ENCODE measurements at places on chromosomes 7 and 10.

- peak; percentile 62 for DNase-seq
Measured at GRCh38 chr7:141074162-141074991, 513 bp downstream of the TMEM178B start.

- no peak for DNase-seq
Measured at GRCh38 chr7:36316319-36316718, 73.3 kb upstream of the ANLN start.

- DNase-seq, result no peak
Measured at GRCh38 chr10:48429309-48429708, 122.8 kb downstream of the MAPK8 start.

DNA sequence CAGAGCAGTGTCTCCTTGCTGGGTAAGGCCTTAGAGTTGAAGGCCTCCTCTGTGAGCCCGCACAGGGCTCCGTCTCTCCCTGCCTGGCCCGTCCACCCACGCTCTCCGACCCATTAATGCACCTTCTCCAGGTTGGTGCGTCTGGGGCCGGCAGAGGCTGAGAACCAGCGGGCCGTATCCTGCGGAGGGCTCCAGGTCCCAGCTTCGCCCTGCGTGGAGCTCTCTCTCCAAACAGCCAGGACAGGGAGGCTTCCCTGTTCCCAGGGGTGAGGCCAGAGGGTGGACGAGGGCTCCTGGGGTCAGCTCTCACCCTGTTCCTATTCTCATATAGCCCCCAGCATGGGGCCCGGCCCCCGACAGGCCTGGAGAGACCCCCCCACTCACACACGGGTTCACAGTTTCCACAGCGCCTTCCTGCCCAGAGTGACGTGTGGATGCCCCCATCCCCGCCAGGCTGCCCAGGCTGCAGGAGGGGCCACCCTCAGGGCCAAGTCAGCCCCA lies 34.6 kb downstream of the GET4 start:
- DNase-seq, result no peak

GRCh38 chr7:155580367-155580766 lies 34.0 kb upstream of the CNPY1 start:
- no peak for DNase-seq

GRCh38 chr10:96176985-96177384 lies 46.9 kb downstream of the ZNF518A start:
- no peak for DNase-seq

DNA sequence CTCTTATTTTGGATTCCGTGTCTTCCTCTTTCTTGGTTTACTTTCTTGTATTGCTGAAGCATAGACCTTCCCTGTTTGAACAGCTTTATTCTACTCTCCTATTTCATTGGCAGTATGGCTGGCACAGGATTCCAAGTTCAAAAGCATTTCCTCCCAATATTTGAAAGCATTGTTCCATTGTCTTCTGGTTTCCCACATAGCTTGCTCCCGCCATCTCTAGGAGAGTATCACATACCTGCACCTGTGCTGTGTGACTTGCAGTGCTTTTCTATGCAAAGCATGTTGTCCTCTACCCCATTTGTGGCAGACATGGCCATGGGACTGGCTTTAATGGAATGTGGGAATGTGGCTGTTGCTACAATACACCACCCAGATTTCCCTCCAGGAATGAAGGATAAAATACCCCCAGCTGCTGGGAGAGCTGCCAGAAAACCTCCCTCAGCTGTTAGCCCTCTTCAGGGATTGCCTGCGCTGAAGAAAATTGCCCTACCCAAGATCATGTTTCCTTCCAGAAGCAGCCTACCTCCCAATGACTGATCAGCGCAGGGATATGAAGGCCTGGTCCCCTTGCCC lies 6.9 kb upstream of the MYOF start:
- DNase-seq, result peak; percentile 80

DNA sequence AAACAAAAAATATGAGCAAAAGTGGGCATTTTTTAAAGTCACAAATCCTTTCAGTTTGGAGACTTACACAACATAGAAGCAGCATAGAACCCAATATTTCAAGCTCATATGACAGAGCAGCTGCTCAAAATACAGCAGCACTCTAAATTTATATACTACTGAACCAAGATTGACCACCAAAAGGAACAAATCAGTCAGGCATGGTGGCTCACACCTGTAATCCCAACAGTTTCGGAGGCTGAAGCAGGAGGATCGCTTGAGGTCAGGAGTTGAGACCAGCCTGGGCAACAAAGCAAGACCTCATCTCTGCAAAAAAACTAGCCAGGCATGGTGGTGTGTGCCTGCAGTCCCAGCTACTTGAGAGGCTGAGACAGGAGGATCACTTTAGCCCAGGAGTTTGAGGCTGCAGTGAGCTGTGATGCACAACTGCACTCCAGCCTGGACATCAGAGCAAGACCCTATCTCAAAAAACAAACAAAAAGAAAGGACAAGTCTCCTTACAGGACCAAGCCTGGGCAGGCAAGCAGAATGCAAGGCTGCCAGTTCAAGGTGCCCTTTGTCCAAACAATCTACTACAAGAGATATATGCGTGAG lies 40.0 kb downstream of the PARD3 start:
- DNase-seq, result no peak

DNA sequence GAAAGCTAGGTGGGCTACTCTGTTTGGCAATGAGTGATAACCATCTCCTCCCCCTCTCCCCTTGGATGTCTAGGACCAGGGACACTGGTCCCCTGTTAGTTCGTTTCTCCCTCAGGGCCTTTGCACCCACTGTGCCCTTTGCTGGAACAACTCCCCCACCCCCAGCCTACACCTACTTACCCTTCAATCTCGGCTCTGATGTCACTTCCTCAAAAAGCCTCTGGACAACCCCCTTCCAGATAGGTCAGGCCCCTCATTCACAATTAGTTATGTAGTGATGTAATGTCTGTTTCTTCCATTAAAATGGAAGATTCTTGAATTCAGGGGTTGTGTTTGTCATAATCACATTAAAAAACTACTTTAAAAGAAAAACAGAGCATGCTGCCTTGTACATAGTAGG lies 152.9 kb downstream of the SNX10 start:
- no peak for DNase-seq

DNA sequence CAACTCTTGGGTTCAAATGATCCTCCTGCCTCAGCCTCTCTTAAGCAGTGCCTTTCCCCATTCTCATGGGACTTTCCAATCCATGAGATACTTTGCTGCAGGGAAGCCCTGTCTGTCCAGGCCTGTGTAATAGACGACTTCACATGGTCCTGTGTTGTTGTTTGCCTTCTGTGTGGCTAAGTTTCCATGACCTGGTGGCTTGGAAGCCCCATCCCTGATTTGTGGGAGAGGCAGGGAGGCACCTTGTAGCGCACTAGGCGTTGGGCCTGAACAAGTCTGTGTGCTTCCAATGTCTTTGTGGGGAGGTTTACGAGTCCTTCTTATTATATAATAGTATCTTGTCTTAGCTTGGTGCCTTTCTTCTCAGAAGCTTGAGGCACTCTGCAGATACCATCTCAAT lies 49.1 kb downstream of the TCF7L2 start:
- no peak for DNase-seq

GRCh38 chr10:100858261-100858660 lies 54.5 kb upstream of the SLF2 start:
- DNase-seq, result no peak

DNA sequence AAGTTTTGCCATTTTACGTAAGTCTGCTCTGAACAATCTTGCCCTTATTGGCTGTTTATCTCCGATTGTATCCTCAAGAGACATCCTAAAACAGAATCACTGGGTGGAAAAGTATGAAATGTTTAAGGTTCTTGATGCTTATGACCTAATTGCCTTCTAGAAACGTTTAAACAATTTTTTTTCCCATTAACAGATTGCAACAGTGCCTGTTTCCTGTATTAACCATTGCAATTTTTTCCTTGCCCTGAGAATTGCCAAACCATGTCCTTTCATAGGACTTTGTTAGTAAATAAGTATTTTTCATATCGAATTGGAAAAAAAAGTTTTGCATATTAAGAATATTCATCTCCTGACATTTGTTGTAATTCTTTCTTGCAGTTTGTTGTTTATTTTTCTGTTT lies 639.8 kb downstream of the INHBA start:
- DNase-seq, result no peak

DNA sequence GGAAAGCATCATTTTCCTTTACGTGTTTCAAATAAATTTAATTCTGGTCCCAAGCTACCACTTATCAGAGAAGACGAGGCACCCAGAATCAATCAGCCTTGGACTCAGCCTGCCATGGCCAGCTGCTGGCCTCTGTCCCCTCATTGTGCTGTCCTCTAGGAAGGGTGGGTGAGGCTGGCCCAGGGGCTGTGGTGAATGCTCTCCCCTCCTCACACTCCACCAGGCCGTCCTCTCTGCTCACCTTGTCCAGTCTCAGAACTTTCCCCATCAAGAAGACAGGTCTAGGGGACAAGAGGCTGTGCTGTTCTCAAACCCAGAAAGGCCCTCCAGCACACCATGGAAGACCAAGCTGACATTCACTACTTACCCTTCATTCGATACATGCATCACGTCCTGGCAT lies 36.4 kb downstream of the CXCL12 start:
- DNase-seq, result no peak

GRCh38 chr7:93249491-93250148 lies 17.5 kb downstream of the VPS50 start:
- peak; percentile 69 for DNase-seq

DNA sequence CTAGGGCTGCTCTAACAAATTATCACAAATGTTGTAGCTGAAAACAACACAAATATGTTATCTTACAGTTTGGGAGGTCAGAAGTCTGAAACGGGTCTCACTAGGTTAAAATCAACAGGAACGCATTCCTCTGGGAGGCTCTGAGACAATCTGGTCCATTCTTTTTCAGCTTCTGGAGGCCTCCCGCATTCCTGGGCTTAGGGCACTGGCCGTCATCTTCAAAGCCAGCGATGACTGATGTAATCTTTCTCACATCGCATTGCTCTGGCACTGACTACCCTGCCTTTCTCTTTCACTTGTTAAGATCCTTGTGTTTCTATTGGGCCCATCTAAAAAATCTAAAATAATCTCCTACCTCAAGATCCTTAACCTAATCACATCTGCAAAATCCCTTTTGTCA lies 1071.5 kb upstream of the C7orf33 start:
- peak; percentile 19 for DNase-seq

GRCh38 chr10:123009105-123009820 lies 457 bp downstream of the ACADSB start:
- DNase-seq, result peak; percentile 28

DNA sequence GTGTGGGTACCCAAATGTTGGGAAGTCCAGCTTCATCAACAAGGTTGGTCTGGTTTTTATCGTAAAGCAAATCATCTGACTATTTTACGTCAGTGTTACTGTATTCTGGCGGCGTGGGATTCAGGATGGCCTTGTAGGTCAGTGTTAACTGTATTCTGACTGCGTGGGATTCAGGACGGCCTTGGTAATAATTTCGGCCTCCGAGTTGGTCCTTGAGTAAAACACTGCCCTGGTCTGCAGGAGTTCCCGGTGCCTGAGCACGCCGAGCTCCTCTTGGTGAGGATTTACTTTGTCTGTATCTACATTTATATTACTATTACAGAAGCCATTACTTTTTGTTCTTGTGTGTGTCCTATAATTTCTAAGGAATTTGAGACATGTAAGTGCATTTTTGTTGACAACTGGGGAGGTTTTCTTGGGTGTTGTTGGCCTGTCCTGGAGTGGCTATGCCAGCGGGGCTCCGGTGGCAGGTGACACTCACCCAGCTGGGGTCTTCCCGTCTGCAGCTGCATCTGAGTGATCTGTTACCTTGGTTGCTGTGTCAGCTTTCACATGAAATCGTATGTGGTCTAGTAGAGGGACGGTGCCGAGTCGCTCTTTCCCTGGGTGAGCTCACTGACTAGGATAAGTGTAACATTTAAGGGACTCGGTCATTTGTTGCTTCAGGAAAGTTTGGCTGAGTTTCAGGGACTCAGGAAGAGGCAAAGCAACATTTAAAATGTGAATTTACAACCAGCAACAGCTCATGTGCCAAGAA lies 9.2 kb downstream of the GTPBP4 start:
- no peak for DNase-seq

- peak; percentile 36 for DNase-seq
Measured at GRCh38 chr7:138934861-138935260, 46.3 kb downstream of the KIAA1549 start.

DNA sequence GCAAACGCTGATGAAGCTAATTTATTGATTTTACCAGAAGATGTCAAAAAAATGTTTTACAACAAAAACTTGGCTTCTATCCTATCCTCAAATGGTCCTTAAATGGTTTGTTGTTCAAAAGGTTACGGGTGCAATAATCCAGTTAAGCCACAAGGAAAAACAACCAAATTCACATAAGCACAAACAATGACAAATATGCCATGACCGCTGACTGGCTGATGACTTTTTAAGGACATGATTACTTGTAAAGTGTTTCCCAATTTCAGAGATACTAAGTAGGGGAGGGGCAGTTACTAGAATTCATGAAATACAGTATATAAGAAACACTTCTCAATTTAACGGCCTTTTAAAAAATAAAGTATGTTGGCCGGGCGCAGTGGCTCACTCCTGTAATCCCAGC lies 28.8 kb downstream of the ABI1 start:
- DNase-seq, result no peak

DNA sequence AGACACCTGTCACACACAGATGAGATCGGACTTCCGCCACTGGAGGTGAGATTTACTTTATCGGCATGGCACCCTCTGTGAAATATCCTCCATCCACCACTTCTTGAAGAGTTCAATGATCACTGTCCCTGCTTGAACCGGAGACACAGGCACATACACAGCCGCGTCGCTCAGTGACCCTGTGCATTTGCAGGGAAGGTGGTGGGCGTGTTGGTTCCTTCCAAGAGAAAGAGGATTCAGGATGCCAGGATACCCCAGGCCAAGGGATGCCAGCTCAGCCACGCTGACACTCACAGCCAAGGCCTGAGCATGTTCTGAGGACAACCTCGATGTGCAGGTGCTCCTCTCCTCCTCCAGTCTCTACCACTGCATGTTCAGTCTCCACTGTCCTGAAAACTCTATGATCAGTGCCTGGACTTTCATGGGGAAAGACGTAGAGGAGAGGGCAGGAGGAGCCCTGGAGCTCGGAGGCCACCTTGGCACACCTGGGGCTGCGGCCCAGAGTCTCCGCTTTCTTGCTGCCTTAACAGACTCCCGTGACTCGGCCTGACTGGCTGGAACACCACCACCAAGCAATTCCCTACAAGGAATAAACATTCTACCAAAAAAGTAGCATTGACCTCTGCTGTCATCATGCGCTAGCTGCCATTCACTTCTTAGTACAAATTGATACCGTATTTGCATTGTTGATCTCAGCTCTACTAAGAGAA lies 115.2 kb downstream of the TCERG1L start:
- no peak for DNase-seq

- no peak for DNase-seq
Measured at GRCh38 chr10:80283119-80283518, 6.3 kb downstream of the MAT1A start.

GRCh38 chr10:68560186-68560942 lies at the start of gene TET1:
Gene TET1, plus strand, starts transcription at chr10:68560337. Its CDS starts 12,002 bp downstream, at chr10:68572339.
- DNase-seq, result peak; percentile 80

DNA sequence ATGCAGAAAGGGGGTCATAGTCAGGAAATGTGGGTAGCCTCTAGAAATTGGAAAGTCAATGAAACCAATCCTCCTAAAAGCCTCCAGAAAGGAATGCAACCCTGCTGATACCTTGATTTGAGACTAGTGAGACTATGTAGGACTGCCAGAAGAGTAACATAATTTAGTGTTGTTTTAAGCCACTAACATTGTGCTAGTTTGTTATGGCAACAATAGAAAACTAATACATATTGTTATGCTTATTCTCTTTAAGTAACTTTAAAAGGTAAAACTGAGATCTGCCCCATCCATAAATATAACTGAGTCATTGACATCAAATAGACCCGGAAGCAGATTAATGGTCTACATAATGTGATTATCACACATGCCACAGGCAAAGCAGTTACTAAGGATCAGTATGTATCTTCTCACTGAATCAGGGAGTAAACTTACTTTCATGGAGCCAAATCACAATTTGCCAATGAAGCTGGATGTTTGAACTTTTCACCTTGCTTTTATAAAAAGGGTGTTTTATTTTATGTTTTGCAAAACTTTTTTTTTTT lies 146.4 kb upstream of the TMEM106B start:
- DNase-seq, result no peak
